ENCODE measurements at places on chromosomes 5 and 9.

DNA sequence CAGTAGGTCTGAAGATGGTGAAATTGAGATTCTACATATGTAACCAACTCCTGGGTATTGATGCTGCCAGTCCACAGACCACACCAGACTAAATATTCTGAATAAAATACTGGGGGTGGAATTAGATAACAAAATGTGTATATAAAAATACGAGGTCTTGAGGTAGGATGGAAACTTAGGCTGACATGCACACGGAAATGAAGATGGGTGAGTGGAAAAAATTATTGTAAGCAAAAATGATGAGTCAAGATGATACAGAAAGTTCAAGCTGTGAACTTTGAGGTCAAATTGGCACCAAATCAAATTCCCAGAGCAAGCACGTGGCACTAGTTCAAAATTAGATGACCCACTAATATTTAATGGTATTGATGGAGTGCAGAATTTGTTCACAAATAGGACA lies 713.4 kb upstream of the ACO1 start:
- DNase-seq = no peak

DNA sequence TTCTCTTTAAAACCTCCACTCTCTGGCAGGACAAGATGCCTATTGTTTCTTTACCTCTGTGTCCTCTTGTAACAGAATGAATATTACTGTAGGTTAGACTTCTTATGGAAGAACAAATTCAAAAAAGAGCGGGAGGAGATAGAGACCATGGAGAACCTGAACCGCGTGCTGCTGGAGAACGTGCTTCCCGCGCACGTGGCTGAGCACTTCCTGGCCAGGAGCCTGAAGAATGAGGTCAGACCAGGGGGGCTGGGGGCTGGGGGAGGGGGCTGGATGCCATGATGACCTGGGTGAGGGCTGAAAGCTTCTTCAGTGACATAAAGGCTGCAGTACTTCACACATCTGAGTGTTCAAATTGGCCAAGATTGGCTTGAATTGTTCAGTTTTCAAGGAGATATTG lies 61.4 kb downstream of the CFAP90 start:
- DNase-seq = no peak

- no peak for DNase-seq
Measured at GRCh38 chr5:146699138-146699537, 179.4 kb downstream of the PPP2R2B start.

- no peak for DNase-seq
Measured at GRCh38 chr9:74282526-74283253, 214.4 kb upstream of the RORB start.
